Upper lobe of right lung (tissue), 1 donor: ENCODE measurements at places on chromosomes 4 and X. TPM values are rescaled to one million over a fixed set of nuclear protein-coding genes. Genes with fewer than 3 reads are reported as not detected.

- no peak for DNase-seq
These were observed 1239.1 kb upstream of the TENM3 start for GRCh38 chr4:181004056-181004455.

The CETN2 gene
- total RNA-seq: 20.9 TPM

The ABCD1 gene
- total RNA-seq: 15.1 TPM

DNA sequence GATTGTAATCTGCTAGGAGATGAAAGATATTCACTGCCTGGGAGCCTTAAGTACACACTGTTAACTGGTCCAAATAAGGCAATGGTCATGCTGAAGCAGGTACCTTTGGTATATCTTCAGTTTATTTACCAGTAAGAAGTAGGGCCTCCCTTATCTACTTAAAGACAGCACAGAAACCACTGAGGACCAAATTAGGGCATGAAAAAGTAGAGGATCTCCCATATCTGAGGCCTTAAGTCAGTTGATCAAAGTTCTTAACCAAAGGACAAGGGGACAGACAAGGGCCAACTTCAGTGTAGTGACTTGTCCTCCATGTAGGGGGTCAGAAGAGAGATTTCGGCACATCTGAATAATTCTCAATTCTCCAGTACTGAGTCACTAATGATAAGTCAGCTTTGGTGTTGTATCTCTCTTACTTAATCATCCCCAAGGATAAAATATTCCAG, 59.1 kb downstream of the AMELX start:
- no peak for DNase-seq

The CXCL8 gene
- total RNA-seq: 10.7 TPM

The LARP7 gene
- total RNA-seq: 35.2 TPM

GRCh38 chr4:72442715-72443114, 126.3 kb downstream of the ADAMTS3 start:
- no peak for DNase-seq

DNA sequence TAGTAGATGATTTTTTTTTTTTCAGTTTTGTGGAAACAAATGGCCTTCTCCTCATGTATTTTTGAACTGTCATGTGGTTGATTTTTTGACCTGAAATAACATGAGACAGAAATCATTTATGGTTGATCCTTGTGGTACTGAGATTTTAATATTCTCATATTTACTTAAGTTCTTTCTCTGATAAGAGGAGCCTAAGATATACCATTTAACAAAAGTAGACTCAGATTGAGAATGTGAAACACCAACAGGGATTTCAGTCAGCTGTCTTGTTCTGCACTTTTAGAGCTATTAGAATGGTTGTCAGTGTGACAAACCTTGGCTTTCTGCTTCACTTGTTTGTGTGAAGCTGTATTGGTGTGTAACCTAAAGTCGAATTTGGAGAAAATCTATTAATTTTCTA, 575.7 kb downstream of the SPOCK3 start:
- no peak for DNase-seq

DNA sequence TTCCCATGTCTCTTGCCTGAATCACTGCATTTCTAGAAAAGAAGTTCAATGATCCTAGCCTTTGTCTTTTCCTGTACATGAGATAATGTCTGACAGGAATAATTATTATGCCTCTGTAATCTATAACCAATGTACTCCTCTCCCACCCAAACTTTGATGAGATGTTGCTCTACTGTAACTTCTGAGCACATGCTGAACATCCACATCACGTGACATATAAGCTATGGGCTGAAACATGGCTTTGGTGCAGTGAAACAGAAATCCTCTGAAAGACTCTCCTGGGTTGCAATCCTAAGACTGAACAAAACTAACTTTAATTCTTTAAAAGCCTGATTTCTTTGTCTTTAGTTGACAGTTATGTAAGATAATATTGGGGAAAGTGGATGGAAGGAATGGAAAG, 1.5 kb upstream of the ADAD1 start:
- DNase-seq: no peak

DNA sequence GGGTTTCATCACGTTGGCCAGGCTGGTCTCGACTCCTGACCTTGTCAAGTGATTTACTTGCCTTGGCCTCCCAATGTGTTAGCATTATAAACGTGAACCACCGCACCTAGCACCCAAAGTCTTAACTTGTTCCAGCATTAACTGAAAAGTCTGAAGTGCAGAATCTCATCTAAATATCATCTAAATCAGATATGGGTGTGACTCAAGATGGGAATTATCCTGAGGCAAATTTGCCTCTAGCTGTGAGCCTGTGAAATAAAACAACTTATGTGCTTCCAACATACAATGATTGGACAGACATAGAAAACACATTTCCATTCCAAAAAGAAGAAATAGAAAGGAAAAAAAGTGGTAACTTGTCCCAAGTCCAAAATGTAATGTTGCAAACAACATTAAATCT, 641.1 kb upstream of the ATOH1 start:
- DNase-seq: no peak

DNA sequence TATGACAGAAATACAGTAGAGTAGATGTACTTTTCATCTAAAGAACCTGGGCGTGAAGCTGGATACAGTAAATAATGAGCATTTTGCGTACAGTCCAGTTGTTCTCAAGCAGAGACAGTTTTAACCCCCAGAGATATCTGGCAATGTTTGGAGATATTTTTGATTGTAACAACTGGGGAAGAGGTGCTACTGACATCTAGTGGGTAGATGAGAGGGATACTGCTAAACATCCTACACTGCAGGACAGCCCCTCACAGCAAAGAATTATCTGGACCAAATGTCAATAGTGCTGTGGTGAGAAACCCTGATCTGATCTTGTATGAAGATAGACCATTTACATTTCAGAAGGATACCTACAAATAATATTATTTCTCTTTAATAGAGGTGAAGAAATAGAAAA, 200.2 kb upstream of the FAM47A start:
- no peak for DNase-seq

DNA sequence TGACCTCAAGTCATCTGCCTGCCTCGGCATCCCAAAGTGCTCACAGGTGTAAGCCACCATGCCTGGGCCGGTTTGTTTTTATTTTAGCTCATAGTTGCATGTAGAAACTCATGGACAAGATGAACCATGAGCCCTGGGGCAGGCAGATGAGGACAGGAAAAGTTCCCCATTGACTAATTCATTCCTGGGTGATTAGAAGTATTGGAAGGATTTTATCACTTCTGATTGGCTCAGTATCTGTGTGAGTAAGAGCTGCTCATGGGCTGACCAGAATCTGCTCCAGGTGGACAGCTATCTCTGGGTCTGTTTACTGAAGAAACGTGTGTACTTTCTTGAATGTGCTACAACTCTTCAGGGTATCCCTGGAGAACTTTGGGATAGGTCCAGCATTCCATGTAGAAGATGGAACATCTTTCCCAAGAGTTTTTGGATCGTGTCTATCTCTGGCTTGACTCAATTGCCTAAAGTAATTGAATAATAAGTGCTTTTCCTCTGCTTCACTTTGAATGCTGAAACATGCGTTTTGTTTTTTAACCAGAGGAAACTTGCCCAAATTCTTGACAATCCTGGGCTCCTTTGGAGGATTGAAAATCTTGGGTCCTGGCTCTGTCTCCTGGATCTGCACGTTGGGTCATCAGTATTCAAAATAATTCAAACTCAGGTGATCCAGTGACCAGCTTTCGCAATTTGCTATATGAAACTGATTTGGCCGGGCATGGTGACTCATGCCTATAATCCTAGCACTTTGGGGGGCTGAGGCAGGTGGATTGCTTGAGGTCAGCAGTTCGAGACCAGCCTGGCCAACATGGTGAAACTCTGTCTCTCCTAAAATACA, 88.6 kb upstream of the DHRSX start:
- DNase-seq: no peak

GRCh38 chr4:138330531-138330930, 88.4 kb upstream of the SLC7A11 start:
- DNase-seq: no peak

The IBSP gene
- total RNA-seq: not detected

DNA sequence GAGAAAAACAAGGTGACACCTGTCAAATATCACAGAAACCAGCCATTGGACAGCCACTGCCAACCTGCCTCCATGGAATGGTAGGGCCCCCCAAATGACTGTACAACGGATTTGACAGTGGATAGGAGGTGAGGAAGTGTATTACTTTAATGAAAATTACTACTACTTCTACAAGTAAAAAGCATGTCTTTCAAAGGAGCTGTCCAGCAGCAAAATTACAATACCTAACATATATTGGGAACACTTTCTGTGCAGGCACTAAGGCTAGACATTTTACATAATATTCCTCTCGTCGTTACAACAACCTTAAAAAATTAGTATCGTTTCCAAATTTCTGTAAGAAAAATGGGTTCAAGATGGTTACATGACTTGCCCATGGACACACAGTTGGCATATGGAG, 14.9 kb downstream of the PPP3CA start:
- DNase-seq: no peak

DNA sequence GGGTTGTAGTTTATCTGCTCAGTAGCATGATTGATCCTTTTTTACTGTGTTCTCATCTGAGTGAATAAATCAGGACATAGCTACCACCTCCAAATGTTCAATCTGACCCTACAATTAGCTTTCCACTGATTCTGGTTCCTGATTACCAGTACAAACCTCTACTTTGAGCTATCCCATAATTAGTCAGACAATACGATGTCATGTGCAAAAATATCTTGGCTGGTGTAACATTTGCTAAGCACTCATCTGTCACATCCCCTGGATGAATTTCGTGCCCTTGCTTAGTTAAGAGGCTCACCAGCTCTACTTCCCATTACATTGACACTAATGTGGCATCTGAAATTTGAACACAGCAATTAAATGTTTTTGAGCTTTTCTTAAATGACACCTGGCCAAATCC, 1101.0 kb upstream of the PCDH7 start:
- no peak for DNase-seq

DNA sequence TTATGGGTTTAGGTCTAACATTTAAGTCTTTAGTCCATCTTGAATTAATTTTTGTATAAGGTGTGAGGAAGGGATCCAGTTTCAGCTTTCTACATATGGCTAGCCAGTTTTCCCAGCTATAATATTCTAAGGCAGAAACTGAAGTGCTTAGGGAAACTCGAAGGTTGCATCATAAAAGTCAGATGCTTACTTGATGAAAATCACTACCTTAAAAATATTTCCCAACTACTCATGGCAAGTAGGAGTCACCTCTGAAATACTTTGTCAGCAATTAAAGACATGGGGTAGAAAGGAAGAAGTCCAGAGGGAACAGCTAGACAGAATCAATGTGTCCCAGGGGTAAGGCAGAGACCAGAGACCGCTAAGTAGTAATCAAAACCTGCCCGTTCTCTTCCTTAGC, 6.3 kb upstream of the AP1S2 start:
- no peak for DNase-seq

DNA sequence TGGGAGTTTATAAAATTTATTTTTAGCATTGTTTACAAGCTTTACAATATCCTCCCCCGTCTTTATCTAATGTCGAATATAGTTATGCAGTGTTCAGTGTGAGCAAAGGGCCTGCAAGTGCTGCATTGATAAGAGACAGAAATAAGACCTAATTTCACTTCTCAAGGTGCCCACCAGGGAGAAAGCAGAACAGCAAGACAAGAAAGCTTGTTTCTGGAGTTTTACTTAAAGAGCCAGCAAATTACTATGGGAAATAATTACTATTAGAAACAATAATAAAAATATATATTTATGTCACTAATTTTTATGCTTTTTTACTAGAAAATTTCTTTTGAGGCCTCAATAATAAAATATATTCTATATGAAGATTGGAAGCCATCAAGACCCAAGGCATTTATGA, 2677.7 kb downstream of the ARAP2 start:
- DNase-seq: no peak

- DNase-seq: no peak
These were observed 718.7 kb upstream of the TENM3 start for GRCh38 chr4:181524499-181524898.

- DNase-seq: no peak
These were observed at the start of gene SRPK3 for GRCh38 chrX:153780678-153781427. TSS of gene SRPK3 (plus strand) at chrX:153781041. CDS start at chrX:153781087, 46 bp downstream.

DNA sequence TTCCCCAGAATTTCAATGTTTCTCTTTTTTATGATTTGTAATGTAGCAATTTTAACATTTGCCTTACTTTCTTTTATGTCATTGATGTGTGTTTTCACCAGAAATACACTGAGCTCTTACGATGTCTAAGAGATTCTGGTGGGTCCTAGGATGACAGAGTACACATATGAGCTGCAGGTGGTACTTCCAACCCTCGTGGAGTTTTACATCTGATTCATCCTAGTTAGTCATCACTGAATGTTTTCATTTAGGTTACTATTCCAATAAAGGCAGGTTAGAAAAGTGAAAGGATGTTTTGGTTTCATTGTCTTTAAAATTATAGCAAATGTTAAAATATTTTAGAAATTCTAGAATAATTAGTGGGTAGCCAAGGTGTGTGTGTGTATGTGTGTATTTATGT, 605.9 kb downstream of the ADGRL3 start:
- DNase-seq: no peak

GRCh38 chr4:54942721-54943120, 182.7 kb downstream of the KDR start:
- no peak for DNase-seq

The EMCN gene
- 35.9 TPM for total RNA-seq

The ZAR1 gene
- total RNA-seq: 0.55 TPM

DNA sequence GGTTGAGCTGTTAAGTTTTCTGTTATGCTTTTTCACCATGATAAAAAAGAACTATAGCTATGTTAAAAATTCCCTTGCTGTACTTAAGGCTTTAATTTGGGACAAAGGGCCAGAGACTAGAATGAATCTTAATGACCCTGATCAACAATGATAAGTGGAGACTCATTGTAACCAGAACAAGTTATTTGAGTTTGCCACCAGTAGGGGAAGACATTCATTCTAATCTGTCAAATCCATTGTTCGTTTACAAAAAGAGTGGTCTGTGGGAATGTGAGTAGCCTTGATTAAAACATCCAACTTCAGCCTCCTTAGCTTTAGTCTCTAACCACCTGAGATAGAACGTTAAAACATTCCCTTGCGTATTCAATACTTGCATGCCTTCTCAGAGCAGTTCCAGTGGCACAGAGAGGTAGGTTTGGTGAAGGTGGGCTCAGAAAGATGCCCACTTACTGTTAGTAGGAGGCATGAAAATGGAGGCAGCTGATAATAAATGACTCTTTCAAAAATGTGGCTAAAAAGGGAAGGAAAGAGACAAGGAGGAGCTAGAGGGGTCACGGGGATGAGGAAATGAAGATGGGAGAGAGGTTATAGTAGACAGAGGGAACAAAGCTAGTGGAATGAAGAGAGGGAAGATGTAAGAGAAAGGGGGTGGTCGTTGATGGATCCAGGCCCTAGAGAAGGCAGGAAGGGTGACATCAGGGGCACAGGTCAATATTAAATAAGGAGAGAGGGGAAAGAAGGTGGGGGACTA, 66.2 kb downstream of the EGF start:
- no peak for DNase-seq

GRCh38 chr4:169823685-169824084, 65.9 kb upstream of the HPF1 start:
- no peak for DNase-seq

DNA sequence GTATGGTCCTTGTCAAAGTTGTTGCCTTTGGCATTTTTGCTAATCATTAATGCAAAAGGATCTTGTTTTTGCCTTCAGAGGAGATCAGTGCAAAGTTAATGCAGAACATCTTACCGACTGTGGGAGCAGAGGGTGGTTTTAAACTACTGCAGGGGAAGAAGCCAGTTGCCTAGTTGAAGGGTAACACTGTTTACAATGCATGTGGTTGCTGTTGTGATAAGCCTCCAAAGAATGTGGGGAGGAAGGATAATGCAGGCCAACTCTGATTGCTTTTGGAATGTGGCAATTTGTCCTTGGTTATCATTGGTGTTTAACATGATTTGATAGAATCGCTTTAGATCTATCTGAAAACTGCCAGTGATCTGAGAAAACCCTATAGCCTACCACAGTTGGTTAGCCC, 204.3 kb upstream of the TLL1 start:
- DNase-seq: no peak
